Cortex of kidney (tissue), 1 donor: ENCODE measurements at places on chromosomes 3 and 15.

DNA sequence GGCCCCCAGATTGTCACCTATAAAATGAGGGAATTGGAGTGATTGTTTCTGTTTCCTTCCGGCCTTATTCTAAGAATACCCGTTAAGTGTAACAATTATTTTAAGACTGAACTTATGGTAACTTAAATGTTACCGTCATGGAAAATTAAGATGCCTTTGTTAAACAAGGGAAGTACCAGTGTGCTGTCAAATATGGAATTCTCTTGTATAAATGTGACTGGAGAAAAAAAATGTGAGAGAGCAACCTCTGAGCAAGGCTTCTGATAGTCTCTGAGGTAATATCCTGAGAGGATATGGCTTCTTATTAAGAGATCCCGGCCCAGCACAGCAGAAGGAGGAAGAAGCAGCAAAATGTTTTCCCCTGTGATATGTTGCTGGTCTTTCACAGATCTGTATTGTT lies 480.7 kb upstream of the ADAMTS9 start:
- no peak for DNase-seq

DNA sequence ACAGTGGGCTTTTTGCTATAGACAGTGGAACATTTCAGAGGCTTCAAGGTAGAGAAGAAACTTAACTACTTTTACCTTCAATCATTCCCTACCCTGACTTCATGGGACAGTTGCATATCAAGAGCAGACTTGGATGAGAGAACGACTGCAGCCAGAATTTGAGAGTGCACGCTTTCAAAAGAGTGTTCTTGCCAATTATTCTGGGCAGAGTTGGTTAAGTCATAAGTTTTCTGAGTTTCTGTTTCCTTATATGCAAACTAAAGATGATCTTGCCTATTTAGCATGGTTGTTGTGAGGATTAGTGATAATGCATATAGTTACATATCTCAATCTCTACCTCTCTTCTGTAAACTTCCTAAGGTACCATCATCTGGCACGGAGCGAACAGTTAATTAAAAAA lies 7.6 kb downstream of the SLC9A9 start:
- no peak for DNase-seq

GRCh38 chr3:186110975-186111974 lies 2.4 kb upstream of the ETV5 start:
- no peak for DNase-seq

DNA sequence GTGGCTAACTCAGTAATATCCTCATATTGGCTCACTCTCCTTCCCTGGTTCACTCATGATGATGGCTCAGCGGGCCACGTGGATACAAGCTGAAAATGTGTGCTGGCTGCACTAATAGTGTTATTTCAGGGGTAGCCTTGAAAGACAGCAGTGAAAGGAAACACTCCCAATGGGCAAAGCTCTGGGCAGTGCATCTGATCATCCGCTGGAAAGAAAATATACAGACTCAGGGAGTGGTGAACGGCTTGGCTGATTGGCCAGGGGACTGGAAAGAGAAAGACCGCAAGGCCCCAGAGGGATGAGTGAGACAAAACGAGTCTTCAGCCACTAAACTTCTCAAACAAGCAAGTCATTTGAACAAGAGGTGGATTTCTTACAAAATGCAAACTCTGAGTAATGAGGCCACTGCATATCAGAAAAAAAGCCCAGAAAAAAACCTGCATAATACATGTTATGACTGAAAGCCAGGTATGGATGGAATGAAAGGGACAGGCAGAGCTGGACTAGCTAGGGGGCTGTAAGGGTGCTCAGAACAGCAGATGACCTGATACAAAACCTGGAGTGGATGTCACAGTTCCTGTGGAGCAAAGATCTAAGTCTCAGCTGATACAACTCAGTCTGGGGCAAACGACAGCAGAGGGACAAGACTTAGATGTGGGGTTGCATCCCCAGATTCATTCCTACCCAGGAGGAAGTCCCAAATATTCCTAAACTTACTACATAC lies 33.3 kb downstream of the CMTM6 start:
- DNase-seq: no peak

GRCh38 chr3:175980486-175981090 lies 1121.5 kb downstream of the NAALADL2 start:
- DNase-seq: no peak

DNA sequence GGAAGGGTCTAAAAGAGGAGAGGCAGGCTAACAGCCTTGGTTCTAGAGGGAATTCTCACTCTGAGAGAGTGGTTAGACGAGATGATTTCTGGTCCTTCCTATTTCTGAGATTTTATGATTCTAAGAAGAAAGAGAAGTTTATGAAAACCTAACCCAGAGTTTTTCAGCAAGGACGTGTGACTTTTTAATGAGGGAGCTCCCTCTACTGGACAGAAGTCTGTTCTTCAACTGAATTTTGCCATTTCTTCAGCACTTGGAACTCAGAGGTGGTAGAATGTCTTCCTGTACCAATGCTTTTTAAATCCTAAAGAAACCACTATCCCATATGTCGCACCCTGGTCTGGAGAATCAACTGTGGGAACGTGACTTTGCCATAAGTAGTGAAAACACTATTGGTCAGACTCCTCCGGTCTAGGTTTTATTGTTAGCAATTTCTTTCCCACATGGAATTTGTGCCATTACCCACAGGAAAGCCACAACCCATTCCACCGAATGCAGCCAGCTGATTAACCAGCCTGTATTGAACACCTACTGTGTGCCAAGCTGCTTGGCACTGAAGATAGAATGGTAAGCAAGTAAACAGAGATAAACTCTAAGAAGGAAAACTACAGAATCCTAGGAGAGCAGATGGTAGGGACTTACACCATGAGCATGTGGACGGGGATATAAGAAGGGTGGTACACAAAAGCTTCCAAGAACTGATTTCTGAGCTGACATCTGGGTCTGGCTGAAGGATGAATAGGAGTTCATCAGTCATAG lies 199.5 kb upstream of the LMCD1 start:
- no peak for DNase-seq

DNA sequence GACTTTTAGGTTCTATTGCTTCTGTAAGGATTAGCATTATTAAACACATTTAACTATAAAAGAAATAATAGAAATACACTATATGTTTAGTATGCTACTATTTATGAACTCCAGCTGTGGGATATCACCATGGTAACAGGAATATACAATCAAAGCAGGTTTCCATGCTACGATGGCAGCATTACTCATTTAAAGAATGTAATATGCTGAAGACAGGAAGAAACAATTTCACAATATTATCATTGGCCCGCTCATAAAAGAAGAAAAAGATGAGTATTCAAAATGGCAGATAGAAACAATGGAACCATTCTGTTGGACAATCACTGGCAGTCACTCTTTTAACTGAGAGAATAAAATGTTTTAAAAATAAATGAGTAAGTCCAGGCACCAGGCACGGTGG lies 153.4 kb downstream of the CBLB start:
- DNase-seq: no peak

DNA sequence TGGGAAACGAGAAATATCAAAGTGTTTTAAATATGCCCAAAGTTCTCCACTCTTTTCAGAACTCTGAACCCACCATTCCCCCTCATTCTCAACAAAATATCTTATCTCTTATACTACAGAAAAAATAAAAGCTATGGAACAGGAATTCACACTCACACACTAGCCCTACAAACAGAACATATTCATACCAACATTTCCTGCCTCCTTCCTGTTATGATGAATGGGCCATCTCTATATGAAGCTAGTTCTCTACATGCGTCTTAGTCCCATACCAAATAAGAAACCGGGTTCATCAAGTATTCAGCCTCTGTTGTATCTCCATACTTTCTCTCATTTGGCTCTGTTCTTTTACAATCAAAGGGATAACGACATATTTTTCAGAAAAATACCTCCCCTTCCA lies 72.6 kb downstream of the PLSCR2 start:
- no peak for DNase-seq

DNA sequence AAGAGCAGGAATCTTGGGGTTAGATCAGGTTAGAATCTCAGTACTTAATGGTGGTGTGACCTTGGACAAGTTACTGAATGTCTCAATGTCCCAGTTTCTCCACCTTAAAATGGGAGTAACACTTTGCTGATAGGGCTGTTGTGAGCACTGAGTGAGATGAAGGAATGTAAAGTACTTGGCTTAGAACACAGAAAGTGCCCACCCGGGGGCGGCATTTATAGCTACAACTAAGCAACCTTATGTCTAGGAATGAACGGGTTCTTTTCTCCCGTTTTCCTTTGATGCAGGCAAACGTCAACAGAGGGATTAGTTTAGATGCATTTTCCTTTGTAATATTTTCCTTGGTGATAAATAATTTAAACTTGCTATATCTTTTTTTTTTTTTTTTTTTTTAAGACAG lies 176.6 kb downstream of the USP13 start:
- no peak for DNase-seq

- no peak for DNase-seq
These were observed 71.1 kb downstream of the EPHB3 start for GRCh38 chr3:184632551-184633236.

GRCh38 chr3:33911525-33912322 lies 113.3 kb downstream of the PDCD6IP start:
- DNase-seq: no peak

GRCh38 chr3:150370122-150370602 lies 37.9 kb upstream of the TSC22D2 start:
- DNase-seq: no peak

- DNase-seq: no peak
These were observed 27.5 kb downstream of the PLSCR5 start for GRCh38 chr3:146577662-146578061.

DNA sequence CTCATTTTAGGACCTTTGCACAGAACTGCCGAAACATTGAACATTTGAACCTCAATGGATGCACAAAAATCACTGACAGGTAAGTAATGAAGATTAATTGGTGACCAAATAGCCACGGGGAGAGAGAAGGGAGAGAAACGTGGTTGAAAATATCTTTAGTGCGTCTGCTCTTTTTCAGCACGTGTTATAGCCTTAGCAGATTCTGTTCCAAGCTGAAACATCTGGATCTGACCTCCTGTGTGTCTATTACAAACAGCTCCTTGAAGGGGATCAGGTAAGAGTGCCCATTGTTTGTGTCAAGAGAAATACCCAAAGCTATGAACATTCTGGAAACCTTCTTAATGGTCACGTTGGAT lies 67.1 kb downstream of the UBP1 start:
- DNase-seq: no peak

- DNase-seq: no peak
These were observed 151.3 kb downstream of the ADAM10 start for GRCh38 chr15:58597943-58598828.

- DNase-seq: no peak
These were observed 48.8 kb downstream of the UACA start for GRCh38 chr15:70714565-70714964.

DNA sequence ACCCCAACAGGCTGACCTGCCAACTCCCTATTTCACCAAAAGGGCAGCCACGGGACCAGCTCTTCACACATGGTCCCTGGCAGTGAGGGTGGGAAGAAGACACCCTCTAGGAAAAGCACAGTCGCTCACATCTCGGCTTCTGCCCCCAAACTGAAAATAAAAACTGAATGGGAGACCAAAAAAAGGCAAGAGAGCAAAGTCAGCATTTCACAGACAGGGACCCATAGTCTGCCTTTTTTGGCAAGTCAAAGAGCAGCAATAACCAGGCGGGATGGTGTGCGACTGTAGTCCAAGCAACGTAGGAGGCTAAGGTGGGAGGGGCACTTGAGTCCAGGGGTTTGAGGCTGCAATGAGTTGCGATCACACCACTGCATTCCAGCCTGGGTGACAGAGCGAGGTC lies 154.1 kb downstream of the ADAMTS17 start:
- DNase-seq: no peak
